GM04503 (cell line): ENCODE measurements at places on chromosomes 12 and 14.

GRCh38 chr14:22378181-22378580 is 210.8 kb downstream of the DAD1 start:
- DNase-seq: no peak

GRCh38 chr12:66092559-66093269 is 37.8 kb downstream of the LLPH start:
- no peak for DNase-seq

GRCh38 chr12:111761099-111761498 is 5.6 kb upstream of the ALDH2 start:
- no peak for DNase-seq

DNA sequence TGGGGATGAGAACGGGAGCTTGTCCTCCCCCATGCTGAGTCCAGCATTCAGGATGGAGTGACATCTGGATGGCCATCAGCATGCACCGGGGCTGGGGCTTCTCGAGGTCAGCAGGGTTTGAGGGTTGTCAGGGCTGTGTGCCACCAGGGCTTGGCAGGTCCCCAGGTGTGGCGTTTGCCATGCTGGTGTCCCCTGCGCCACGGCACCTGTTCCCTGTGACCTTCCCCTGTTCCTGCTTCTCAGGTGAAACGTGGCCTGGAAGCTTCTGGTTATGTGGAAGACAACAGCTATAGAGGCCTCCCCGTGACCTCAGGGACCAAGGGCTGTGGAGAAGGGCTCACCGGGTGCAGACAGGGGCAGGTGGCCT is 152.4 kb downstream of the KIF26A start:
- DNase-seq: no peak

DNA sequence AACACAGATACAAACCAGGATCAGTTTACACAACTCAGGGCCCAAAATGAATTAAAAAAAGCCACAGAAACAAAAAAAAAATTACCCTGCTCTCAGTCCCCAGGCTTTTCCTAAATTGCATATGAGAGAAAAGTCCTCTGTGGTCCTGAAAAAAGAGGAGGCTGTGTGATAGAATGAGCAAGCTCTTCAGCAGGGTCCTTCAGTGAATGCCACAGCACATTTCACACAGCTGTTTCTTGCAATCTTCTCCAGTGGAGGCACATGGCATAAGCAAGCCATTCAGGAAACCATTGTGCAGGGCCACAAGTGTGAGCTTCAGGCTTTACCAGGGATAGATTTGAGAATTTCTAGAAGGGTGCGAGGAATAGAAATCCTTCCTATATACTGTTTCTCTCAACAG is 168.5 kb downstream of the PPM1H start:
- DNase-seq: no peak

- no peak for DNase-seq
These were observed 25.4 kb downstream of the ATG14 start for GRCh38 chr14:55386037-55386808.

DNA sequence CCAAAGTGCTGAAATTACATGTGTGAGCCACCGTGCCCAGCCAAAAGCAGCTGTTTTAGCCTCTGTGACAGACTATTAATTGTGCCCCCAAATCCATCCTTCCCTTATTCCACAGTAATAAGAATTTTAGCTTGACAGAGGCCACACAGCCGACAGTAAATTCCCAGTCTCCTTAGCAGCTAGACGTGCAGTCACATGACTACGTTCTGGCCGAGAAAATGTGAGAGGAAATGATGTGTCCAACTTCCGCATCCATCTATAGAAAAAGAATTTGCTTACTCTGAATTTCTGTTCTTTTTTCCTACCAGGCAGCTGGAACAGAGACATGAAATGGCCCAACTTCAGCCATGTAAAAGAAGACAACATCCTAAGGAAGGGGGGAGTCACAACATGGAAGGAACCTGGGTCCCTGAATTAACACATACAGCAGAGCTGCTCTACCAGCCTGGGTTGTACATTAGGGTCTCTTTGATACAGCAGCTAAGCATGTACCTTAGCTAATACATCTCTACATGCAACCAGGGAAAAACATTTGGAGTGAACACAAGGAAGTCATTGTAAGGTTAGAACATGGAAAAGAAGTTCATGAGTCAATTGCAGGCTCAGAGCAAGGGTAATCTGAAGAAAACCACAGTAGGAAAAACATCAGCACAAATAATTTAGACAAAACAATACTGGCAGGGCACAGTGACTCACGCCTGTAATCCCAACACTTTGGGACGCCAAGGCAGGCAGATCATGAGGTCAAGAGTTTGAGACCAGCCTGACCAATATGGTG is 35.5 kb downstream of the CIT start:
- no peak for DNase-seq

GRCh38 chr12:6367065-6367968 is 8.0 kb downstream of the SCNN1A start:
- no peak for DNase-seq

GRCh38 chr12:109288571-109288970 is 20.5 kb downstream of the FOXN4 start:
- no peak for DNase-seq

GRCh38 chr14:45251912-45252311 is 1.1 kb downstream of the MIS18BP1 start:
- DNase-seq: no peak

DNA sequence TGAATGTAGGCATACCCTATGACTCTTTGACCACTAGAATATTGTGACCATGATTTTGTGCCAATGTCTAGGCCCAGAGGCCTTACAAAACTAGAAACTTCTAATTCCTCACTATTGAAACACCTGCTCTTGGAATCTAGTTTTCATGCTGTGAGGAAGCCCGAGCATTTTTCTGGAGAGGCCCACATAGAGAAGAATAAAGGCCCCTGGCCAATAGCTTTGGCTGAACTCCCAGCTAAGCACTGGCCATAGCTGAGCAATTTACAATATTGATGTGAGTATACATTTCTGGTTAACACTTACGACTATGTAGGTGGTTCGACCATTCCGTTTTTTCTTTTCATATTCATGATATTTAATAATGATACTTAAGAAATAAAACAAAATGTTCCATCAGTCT is 190.3 kb downstream of the KCNH5 start:
- DNase-seq: no peak

GRCh38 chr12:25970082-25970481 is 11.6 kb downstream of the RASSF8 start:
- no peak for DNase-seq

DNA sequence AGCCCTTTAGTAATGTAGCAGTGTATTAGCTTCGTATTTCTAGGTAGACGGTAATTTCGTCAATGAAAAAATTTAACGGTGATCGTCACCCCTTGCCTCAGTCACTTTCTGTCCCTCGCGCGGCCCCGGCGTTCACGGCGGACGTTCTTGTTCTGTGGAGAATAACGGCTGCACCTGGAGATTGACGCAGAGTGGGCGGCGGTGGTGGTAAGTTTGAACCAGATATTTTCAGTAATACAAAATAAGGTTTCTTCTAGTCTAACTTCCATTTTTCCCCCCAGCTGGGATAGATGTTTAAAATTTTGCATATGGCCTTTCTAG is 341 bp downstream of the ZNF10 start:
- DNase-seq: no peak

DNA sequence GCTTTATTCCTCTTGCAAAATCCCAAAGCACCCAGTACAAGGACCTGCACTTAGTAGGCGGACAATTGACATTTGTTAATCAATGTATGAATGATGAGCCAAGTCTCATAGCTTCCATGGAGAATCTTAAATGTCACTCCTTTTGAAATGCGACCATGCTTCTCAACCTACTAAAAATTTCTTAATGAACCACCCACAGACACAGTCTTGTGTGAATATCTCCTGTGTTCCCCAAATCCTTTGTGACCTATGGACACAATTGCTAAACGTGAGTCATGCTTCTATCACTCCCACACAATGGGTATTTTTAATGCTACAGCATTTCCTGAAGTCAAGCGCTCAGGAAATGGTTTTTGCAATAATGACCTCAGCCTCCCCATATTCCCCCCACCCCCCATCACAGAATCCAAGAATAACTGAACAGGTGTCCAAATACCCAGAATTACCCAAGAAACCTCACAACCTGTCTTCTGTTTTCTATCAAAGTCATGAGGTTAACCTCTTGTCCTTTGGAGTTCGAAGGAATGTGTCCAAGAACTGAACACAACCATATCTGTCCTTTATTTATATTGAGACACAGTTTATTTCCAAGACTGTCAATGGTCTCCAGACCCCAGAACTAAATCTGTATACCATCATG is 163.6 kb upstream of the PLEKHG7 start:
- no peak for DNase-seq
